IPS DF 19.7 (cell line): ENCODE measurements at places on chromosomes 12 and 14.

DNA sequence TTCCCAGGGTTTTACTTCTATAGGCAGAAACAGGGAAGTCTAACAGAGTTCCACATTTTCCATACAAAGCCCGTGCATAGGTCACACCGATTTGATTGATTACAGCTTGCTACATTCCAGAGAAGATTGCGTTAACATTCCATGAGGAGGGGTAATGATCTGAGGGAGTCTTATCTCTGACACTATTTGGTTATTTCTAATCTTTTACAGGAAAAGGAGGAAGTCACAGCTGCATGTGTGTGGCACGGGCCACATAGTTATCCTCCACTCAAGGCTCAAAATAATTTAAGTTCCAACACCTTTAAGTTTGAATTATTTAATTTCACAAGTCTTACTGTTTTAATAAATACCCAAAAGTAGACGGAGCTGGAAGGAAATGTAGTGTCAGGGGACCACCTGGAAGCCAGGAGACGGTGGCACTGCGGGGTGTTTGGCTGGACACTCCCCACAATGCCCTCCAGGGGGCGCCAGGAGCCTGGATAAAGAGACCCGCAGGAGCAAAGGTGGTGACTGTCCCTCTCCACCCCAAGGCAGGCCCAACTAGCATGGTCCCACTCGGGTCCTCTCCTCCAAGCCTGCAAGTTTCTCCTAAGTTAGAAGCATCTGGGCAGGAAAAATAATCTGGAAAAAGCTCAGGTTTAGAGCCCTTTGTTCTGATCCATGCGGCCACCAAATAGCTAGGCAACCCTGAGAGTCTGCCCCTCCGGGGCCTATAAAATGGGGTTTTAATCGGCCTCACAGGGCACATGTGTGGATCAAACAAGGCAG, 20.2 kb downstream of the KRT8 start:
- no peak for DNase-seq

GRCh38 chr14:89866458-89866857, 88.1 kb downstream of the EFCAB11 start:
- no peak for DNase-seq

- DNase-seq: no peak
Measured at GRCh38 chr12:100942984-100943749, 148.6 kb downstream of the ANO4 start.

DNA sequence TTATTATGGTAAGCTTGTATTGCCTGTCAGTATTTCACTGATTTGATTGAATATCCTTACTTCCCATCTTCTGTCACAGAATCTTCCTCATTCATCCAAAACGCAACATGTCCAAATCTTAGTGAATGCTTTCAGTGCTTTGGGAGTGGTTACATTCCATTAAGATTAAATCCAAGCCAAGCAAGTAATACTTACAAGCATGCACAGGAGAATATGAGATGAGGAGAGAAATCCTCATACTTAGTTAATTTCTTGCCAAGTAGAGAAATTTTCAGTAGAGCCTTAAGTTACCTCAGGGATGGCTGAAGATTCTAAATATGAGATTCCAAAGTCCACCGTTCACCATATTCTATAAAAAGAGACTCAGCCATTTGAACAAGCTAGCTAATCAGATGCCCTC, 316.0 kb downstream of the RAD51B start:
- DNase-seq: no peak

DNA sequence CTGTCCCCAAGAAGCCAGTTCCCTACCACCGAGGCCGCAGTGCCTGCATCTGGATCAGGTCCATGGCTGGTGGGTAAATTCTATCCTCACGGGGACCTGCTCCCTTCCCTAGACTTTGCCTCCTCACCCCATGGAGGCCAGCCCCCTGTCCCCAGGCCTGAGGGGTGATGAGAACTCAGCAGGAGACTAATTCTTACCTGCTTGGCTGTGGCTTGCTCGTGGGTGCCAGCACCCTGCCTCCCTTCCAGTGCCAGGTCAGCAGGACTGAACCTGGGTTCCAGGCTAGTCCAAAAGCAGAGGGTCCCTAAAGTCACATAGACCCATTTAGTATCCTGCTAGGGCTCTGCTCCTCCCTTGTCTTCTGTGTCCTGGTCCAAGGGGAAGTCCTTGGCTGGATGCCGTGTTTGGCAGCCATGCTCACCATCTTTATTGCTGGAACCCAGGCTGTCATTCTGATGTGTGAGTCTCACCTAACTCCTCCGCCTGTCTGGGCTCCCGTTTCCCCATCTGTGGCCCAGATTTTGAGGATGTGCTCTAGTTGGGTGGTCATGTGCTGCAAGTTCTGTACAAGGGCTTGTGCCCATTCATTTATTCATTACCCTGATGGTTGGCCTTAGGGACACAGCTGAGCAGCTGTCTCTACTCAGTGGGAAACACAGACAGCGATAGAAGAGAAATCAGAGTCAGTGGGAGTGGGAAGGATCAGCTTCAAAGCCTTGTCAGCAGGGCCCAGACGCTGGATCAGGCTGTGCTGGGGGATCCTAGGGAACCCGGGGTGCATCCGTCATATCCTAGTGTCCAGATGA, 949 bp downstream of the PLBD2 start:
- DNase-seq: no peak

DNA sequence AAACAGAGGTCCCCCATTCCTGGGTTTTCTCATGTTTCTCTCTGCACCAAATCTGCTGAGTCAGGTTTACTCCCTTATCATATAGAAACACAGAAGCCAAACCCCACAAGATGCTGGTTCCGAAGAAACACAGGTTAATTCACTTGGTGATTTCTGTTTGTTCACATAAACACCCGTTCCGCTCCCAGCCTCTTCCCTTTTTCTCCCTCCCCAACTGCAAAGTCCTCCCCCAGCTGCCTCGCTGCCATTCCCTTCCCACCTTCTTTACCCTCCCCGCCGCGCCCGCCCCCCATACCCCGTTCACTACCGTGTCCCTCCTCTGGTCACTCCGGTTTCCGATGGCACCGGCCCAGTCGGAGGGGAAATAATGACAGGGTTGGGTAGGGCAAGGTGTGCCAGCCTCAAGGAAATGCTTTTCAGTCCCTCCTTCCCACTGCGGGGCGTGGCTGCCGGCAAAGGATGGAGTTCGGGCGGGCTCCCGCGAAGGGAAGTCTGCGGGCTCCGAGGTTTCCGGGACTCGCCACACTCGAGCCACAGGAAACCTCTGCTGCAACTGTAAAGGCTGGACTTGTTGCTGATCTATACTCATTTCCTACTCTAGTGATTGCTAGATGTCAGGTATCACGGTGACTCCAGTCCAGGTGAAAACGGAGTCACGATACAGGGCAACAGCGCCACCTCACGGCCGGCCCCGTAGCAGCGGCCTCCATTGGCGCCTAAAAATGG, at the start of gene STYK1:
Gene STYK1, minus strand, starts transcription at position 394 of the 726 bp plus-strand sequence. CDS start 39,434 bp downstream, outside the sequence.
- peak; percentile 68 for DNase-seq

GRCh38 chr12:93990832-93991803, 157.3 kb upstream of the PLXNC1 start:
- peak; percentile 56 for DNase-seq

DNA sequence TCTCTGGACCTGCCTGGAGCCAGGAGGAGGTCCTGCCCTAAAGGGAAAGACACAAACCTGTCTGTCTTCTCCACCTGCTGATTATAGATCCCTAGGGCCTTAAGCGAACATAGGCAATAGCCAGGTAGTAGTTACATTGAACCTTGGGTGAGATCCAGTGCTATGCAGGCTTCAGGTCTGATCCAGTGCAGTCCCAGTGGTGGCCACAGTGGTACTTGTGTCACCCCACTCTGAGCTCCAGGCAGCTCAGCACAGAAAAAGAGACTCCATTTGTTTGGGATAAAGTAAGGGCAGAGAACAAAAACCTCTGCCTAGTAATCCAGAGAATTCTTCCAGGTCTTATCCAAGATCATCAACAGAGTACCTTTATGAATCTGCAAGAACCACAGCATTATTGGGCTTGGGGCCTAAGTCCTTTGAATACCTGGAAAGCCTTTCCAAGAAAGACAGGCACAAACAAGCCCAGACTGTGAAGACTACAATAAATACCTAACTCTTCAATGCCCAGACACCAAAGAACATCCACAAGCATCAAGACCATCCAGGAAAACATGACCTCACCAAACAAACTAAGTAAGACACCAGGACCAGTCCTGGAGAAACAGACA, 60.4 kb upstream of the KTN1 start:
- no peak for DNase-seq

DNA sequence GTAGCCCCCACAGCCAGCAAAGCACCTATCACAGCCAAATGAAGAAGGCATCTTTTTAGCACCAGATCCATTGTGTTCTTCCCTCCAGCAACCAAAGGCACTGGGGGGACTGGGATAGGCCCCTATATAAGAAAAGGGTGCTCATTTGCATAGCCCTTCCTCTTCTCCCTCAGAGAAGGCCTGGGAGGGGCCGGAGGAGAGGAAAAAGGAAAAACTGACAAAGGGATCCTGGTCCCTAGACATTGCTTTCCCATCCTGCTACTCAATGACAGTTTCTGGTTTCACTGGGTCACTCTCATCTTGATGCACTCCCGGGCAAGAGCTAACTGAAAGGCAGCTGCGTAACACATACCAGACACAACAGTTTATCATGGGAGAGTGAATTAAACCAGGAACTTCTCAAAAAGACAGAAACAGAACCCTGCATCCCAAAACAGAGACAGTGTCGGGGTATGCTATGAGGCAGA, at the start of gene PMEL:
Gene PMEL, minus strand, starts transcription at position 102 of the 467 bp plus-strand sequence. Its CDS starts 31 bp downstream, at position 71.
- no peak for DNase-seq

- DNase-seq: no peak
Measured at GRCh38 chr14:100692859-100693558, 33.7 kb upstream of the DLK1 start.

GRCh38 chr12:6774499-6775062, 2.3 kb downstream of the LAG3 start:
- no peak for DNase-seq

- DNase-seq: no peak
Measured at GRCh38 chr14:104788161-104788818, 7.3 kb downstream of the AKT1 start.

- no peak for DNase-seq
Measured at GRCh38 chr14:62381311-62382070, 619.3 kb downstream of the SNAPC1 start.

DNA sequence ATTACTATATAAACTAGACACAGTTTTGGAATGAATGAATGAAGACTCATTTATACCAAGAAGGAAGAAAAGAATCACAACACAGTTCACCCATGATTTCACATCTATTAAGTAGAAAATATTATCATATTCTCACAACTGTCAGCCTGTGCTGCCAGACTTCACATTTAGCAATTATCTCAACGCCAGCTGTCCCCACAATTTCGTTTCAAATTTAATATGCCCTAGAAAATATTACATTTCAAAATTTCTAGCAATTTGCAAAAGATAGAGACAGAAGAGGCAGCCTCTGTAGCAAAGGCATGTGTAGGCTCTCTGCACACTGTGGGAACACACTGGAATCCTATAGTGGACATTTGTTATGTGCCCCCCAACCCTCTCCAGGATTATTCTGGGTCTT, 83.6 kb downstream of the ANKS1B start:
- DNase-seq: no peak

- no peak for DNase-seq
Measured at GRCh38 chr14:101591582-101591981, 30.3 kb downstream of the DIO3 start.

DNA sequence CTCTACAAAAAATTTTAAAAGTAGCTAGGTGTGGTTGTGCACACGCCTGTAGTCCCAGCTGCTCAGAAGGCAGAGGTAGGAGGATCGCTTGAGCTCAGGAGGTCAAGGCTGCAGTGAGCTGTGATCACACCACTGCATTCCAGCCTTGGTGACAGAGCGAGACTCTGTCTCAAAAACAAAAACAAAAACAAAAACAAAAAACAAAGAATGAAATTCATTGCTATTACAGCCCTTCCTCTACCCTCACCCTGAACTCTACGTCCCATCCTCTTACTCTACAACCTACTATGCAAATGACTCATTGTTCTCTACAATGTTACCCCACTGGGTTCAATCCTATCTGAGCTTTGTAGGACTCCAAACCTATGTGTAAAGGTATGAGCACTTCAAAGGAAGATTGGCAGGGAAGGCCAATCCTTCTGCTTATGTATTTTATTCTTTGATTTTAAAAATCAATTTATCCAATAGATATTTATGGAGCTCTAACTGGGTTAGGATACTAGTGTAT, 39.3 kb downstream of the NINJ2 start:
- no peak for DNase-seq

DNA sequence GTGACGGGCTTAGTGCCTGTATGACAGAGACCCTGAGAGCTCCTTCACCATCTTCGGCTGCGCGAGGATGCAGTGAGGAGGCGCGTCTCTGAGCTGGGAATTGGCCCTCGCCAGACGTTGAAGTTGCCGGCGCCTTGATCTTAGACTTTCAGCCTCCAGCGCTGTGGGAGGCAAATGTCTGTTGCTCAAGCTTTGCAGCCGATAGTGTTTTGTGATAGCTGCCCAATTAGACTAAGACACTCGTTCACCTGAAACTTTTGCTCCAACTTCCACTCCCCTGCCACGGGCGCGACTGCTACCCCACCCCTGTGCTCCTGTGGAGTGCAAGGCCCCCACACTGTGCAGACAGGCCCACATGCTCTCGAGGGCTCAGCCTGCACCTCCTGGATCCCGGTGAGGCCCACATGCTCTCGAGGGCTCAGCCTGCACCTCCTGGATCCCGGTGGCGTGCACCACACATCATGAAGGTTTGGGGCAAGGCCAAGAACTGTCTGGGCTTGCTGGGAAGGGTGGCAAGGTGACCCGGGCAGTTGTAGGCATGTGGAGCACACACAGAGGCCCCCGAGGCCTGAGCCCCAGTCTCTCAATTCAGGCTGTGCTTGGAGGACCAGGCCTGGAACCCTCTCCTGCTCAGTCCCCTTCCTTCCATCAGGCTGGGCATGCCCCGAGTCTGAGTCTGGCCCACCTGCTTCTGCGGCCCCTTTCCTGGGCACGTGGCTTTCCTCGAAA, 324.6 kb downstream of the TMEM121 start:
- DNase-seq: no peak

- no peak for DNase-seq
Measured at GRCh38 chr14:59406454-59407245, 58.5 kb downstream of the GPR135 start.

- no peak for DNase-seq
Measured at GRCh38 chr12:21695986-21696385, 38.3 kb upstream of the LDHB start.

GRCh38 chr12:132163041-132163910, 19.0 kb downstream of the NOC4L start:
- DNase-seq: no peak
